ENCODE measurements at places on chromosomes 5 and 9.

- DNase-seq, result no peak
Measured at GRCh38 chr9:32486839-32487562, 39.0 kb downstream of the RIGI start.

DNA sequence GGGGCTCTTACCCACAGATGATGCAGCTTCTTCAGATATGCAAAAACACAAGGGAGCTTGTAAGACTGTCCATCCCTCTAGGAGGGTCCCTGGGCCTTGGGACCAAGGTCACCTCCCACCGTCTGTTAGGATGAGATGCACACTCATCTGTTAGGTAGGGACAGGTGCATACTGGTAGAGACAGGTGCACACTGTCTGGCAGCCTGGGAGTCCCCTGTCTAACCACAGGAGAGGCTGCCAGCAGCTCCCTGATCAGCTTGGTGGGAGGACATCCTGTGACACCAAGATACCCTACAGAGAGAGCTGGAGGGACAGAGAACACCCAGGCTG lies 13.2 kb downstream of the TSPAN17 start:
- no peak for DNase-seq

GRCh38 chr5:140833993-140834392 lies at the start of gene PCDHA7:
Gene PCDHA7 (plus strand): TSS chr5:140834269. CDS start chr5:140834384, 115 bp downstream.
- DNase-seq, result no peak

- no peak for DNase-seq
Measured at GRCh38 chr5:94180761-94181160, 437.6 kb downstream of the KIAA0825 start.
